CD4-positive, alpha-beta T cell treated with Interleukin-2 at 100 ng/mL for 4 hours (primary cell): ENCODE measurements at places on chromosomes 6 and 20.
A peak's percentile ranks its signal among the peaks of the same experiment; 100 is the strongest.

- no peak for DNase-seq
Measured at GRCh38 chr20:15986690-15987089, 586.6 kb downstream of the KIF16B start.

DNA sequence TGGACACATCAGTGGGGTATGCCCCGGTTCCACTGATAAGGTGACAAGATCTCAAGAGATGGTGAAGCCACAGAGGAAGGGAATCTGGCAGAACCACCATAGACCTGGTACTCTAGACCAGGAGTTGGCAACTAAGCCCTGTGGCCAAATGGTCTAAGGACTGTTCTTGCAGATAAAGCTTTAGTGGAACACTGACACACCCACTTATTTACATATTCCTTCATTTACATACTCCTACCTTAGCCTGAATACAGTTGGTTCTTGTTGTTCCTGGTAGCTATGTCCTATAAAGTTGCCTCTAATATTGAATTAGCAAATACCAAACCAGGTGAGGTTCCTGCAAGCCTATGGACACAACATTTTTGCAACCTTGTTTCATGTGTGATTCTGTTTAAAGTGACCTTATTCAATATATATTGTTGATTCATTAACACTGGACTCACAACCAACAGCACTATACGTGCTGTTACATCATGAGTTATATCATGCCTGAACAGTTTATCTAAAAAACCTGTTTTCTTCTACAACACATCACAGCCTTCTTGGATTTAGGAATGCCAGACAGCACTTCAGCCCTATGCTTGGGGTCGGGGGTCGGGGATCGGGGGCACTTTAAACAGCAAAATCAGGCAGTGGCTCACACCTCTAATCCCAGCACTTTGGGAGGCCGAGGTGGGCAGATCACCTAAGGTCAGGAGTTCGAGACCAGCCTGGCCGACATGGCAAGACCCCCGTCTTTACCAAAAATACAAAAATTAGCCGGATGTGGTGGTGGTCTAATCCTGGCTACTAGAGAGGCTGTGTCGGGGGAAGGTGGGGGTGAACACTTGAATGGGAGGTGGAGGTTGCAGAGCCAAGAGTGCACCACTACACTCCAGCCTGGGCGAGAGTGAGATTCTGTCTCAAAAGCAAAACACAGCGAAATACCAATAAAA is 2.5 kb downstream of the CCDC167 start:
- no peak for DNase-seq

DNA sequence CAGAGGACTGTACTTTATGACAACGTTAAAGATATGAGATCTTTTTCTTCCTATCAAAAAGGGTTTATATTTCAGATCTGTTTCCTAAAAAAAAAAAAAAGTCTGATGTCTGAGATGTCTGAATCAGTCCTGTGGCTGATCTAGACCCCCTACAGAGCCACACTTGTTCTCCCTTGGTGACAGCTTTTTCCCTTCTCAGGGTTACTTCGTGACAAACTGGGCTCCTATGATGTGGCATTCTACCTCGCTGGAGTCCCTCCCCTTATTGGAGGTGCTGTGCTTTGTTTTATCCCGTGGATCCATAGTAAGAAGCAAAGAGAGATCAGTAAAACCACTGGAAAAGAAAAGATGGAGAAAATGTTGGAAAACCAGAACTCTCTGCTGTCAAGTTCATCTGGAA is 134.5 kb downstream of the SLC16A10 start:
- DNase-seq = no peak

GRCh38 chr20:17664025-17664633 is 17.9 kb downstream of the RRBP1 start:
- DNase-seq = no peak

- no peak for DNase-seq
Measured at GRCh38 chr20:12902992-12903391, 105.8 kb upstream of the SPTLC3 start.

DNA sequence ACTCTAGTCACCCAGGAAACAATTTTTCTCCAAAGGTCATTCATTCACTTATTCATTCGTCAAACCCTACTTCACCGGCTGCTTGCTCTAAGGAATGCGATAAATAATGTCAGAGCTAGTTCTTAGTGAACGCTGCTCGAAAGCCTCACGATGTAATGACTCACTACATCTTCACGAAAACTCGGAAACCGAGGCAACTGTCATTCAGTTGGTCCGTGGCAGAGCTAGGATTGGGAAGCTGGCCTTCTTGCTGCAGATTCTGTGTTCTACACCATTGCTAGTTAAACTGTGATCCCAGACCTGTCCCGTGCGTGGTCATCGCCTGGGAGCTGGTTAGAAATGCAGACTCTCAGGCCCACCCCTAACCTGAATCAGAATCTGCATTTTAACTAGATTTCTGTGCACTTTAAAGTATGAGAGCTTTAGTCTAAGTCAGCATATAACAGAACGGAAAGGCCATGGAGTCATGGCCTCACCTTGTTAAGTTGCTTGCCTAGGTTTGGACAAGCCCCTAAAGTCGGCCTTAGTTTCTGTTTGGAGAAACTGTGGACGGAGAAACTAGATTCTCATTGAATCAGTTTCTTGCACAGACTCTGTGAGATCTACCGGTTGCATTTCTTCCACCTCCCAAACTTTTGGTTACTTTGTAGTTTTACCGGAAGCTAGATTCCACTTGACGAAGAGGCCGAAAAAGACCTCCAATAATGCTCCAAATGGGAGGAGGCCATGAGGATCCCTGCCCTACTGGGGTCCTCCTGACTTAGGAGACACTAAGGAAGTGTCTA is 651 bp upstream of the CCND3 start:
- DNase-seq = peak; percentile 49

DNA sequence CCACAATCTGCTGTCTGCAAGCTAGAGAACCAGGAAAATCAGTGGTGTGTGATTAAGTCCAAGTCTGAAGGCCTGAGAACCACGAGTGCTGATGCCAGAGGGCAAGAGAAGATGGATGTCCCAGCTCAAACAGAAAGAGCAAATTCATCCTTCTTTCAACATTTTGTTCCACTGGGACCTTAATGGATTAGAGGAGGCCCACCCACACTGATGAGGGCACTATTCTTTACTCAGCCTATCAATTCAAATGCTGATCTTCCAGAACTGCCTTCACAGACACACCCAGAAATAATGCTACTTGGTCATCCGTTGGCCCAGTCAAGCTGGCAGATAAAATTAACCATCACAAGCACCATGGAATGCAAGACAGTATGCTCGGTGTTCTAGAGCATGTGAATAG is 226.6 kb upstream of the SASH1 start:
- no peak for DNase-seq

GRCh38 chr20:19881080-19881840 is 123.2 kb downstream of the RIN2 start:
- no peak for DNase-seq
